Right ventricle myocardium inferior (tissue), 1 donor: ENCODE measurements at places on chromosomes 7 and 10. TPM values are rescaled to one million over a fixed set of nuclear protein-coding genes. Genes with fewer than 3 reads are reported as not detected.
A peak's percentile ranks its signal among the peaks of the same experiment; 100 is the strongest.

Gene PDIA4
- 48.7 TPM for total RNA-seq

- DNase-seq: peak; percentile 69
Measured at GRCh38 chr10:61662794-61663259, at the start of gene CABCOCO1. Gene CABCOCO1 (plus strand): TSS chr10:61662929. CDS start chr10:61662973, 44 bp downstream.

DNA sequence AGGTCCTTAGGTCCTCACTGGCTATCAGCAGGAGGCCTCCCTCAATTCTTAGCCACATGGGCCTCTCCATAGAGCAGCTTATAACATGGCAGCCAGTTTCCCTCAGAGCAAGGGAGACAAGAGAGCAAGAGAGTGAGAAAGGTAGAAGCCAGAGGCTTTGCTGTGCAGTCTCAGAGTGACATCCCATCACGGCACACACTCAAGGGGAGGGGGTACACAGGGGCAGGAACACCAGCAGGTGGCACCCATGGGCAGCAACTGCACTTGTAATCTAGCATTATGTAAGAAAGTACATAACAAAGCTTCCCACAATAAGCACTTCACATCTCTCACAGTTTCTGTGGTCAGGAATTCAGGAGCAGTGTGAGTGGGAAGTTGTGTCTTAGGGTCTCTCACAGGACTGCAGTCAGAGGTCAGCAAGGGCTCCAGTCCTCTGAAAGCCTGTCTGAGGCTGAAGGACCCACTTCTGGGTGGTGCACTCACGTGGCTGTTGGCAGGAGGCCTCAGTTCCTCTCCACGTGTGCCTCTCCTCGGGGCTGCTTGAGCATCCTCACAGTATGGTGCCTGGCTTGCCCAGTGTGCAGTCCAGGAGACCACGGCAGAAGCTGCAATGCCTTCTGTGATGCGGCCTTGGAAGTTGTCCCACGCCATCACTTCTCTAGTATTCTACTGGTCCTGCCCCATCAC lies 159.4 kb downstream of the OAT start:
- DNase-seq: no peak

Gene NUTM2A
- 1.9 TPM for total RNA-seq

DNA sequence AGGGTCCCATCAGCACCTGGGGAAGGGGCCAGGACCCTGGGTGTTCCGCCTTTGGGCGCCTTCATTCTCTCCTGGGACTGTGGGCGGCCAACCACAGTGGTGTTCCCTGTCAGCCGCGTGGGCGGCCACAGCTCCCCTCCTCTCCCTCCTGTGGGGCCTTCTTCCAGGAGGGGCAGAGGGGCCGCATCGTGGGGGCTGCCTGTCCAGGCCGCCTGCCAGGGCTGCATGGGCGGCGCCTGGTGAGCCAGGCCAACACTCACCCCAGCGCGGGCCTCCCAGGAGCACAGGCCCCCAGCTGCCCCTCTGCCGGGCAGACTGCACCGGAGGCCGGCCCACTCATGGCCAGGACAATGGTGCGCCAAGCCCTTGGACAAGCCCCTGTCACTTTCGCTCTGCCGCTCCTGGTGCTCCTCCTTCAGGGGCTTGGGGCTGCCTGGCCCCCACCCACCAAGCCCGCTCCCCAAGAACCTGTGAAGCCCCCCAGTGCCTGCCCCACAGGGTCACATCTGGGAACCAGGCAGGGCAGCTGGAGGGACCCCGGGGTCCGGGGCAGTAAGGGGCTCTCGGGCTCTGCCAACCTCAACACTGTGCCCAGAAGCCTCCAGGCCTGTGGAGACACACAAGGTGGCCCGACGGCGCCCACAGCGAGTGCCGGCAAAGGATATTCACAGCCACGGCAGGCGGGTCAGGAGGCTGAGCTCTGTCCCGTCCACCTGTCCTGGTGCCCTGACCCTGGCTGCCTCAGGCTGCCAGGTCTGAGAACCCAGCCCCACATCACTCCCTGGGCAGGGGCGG lies 42.8 kb downstream of the AP5Z1 start:
- DNase-seq: no peak

DNA sequence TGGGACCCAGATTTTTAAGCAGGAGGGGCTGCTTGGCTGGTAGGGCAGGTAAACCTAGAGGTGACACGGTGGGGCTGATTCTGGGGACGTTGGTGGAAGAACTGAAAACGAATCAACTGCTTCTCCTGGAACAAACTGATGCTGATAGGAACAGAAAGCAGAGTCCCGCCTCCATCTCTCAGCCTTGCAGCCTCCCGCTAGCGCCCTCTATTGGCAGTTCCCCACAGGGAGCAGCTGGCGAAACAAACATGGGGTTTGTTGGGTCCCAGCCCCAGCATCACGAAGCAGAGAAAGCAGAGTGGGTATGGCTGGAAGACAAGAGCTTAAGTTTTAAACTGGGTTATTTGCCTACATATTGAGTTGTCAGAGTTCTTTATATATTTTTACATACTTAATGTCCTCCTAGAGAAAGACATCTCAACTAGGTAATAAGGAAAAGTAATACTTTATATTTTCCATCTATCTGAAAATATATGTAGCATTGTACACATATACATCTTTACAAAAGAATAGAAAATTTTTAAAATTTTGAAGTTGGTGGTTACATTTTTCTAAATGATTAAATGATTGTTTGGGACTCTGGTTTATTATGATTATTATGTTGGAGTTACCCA lies 42.3 kb upstream of the FOXI2 start:
- DNase-seq: no peak

DNA sequence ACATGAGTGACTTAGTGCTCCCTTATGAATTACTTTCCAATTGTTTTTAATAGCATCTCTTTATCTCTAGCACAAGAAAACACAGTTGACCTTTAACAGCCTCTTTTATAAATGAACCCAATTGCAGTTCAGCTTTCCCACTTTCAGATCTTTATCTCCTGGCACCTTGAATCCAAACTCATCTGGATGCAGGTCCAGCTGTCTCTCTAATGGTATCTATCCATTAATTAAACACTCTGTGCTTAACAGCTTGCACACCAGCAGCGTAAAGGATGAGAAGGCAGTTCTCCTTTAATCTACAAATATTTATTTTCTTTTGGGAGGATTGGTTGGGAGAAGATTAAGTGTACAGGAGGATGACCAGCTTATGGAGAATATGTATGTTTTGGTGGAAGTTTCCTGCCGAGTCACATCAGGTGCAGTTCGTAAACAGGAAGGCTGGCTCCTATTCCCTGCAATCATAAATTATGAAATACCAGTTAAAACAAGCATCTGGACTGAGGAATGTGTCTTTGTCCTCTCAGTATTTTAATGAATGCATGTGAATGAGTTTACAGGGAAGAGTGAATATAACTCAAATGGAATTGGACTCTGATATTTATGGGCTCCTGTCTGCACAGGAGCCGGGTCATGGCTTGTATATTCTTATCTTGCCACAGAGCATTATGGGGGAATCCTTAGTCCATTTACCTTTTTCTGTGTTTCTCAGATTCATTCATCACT lies 232.7 kb downstream of the PHF14 start:
- DNase-seq: no peak

- DNase-seq: no peak
Measured at GRCh38 chr10:86210416-86210815, 156.2 kb downstream of the GRID1 start.

- DNase-seq: no peak
Measured at GRCh38 chr7:139601176-139601575, 77.7 kb downstream of the CLEC2L start.

Gene C10orf71
- total RNA-seq: 108 TPM

Gene HOXA1
- total RNA-seq: not detected

DNA sequence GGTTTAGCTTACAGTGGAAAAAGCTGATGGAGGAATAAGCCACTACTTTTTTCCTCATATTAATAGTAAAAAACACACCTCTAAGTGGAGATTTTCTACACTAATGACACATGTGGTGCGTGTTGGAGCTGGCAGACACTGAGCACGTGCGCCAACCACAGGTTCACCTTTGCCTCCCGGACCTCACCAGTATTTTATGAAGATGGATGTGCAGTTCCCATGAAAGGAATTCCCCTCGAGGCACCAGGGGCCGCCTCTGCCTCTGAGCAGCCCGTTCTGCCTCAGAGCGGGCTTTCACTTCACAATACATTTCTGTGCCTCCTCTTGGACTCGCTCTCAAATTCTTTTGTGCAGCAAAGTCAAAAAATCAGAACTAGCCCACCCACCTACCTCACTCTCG lies 477.5 kb upstream of the ADARB2 start:
- no peak for DNase-seq

- no peak for DNase-seq
Measured at GRCh38 chr7:157684909-157685429, 348.2 kb downstream of the DNAJB6 start.

DNA sequence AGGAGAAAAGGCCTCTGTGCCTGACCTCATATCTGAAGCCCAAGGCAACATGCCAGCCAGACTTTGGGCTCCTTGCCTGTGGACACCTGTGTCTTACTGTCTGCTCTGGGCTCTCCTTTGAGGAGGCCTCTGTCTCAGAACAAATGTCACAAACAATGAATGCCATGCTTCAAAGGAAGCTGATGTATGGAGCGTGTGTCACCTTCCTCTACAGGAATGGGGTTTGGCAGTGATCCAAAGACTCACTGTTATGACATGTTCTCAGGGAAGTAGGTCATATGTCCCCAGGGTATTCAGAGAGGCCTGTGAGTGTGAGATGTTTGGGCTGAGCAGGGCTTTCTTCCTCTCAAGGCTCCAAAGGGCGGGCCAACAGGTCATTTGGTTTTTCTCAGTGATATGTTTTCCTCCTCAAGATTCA lies 38.4 kb downstream of the PTPRE start:
- no peak for DNase-seq

GRCh38 chr7:64308016-64308270 lies 5.8 kb upstream of the ZNF736 start:
- no peak for DNase-seq

DNA sequence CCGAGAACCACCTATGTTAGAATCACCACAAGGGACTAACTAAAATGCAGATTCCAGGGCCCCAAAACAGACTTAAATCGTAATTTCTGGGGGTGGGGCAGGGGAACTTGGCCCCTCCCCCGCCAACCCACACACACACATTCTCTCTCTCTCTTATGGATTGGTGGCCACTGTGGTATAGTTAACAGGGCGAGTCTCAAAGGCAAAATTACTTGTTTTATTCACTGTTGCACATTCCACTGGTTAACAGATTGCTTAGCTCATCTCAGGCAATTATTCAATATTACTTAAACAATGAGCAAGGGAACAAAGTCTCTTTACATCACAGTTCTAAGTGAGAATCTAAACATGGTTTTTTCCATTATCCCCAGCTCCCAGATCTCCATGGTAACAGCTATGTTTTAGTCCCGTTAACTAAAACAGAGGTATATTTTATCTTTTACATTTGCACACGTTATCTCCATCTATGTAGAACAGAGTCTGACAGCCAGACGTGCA lies 38.5 kb downstream of the IGF2BP3 start:
- no peak for DNase-seq

- no peak for DNase-seq
Measured at GRCh38 chr10:24457661-24458318, 248.9 kb downstream of the KIAA1217 start.

Gene TDRD1
- total RNA-seq: 4.0 TPM

DNA sequence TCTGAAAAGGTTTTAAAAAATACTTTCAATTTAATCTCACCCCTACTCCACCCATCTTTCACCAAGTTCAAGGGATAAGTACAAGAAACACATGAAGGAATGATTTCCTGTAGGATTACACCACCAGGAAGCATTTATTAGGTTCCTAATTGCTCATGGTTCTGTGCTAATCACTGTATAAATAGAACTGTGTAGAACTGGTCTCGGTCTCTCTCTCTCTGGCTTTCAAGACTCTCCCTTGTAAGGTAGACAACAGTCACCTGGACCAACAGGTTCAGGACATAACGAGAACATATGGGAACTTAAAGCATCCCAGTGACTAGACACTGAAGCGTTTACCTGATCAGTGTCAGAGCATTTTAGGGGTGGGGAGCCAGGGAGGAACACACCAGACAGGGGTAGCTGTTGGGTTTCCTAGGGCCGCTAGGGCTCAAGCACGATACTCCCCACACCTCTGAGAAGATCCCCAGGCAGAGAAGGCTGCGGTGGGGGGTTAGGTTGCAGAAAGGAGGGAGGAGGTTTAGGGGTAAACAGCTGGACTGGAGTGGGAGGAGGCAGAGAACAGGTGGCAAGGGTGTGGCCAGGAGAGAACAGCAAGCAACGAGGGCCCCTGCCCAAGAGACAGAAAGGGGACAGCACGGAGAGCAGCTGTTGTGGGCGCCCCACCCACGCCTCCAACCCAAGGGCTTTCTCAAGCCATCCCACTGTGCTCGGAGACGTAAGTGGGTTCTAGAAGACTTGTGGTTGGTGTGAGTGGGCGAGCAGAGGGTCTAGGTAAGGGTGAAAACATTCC lies 52.5 kb upstream of the USP6NL start:
- DNase-seq: no peak

GRCh38 chr10:114917927-114918672 lies 19.9 kb upstream of the TRUB1 start:
- DNase-seq: no peak

GRCh38 chr7:29843726-29844125 lies 37.4 kb downstream of the WIPF3 start:
- DNase-seq: no peak

Gene C10orf88
- 4.1 TPM for total RNA-seq

DNA sequence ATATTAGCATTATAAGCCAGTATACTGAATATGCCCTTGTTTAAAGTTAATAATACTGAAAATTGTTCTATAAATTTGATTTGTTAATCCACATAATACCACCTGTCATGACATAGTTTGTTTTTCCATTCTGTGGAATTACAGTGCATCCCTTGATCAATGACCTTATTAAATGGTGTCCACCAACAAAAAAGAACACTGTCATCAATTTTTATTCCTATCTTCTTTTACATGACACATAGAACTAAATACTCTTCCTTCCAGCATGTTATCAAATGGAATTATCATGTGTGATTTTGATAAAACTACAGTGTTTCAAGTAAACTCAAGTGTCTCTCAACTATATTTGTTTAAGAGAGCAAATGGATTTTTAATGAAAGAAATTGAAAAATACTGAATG lies 221.8 kb upstream of the MBL2 start:
- DNase-seq: no peak

- DNase-seq: no peak
Measured at GRCh38 chr10:4678023-4678950, 147.7 kb upstream of the AKR1E2 start.

DNA sequence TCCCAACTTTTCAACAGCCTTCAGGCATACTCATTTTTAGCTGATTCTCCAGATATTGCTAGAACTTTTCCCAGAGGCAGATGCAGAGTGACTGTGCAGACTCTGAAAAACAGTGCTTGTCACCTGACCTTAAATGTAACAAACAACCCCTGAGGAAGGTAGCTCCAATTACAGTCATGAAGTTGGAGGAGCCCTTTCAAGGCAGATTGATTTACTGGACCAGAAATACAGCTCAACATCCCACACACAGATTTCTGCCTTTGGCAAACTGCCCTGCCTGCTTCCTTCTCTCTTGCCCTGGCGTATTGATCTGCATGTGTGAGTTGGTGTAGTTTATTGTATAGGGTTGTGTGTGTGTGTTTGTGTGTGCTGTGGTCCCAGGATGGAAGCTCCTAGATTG lies 38.5 kb downstream of the PYROXD2 start:
- DNase-seq: no peak

Gene SMO
- total RNA-seq: 4.6 TPM

GRCh38 chr10:35668865-35669650 lies 27.0 kb upstream of the FZD8 start:
- no peak for DNase-seq

Gene ENTPD1
- total RNA-seq: 6.3 TPM

Gene TFEC
- total RNA-seq: 1.6 TPM

- DNase-seq: no peak
Measured at GRCh38 chr10:126843299-126843934, 61.8 kb upstream of the DOCK1 start.

- DNase-seq: no peak
Measured at GRCh38 chr7:139679731-139680594, 97.8 kb downstream of the HIPK2 start.
